Fibroblast of skin of left biceps (primary cell): ENCODE measurements at places on chromosomes 4 and X.

DNA sequence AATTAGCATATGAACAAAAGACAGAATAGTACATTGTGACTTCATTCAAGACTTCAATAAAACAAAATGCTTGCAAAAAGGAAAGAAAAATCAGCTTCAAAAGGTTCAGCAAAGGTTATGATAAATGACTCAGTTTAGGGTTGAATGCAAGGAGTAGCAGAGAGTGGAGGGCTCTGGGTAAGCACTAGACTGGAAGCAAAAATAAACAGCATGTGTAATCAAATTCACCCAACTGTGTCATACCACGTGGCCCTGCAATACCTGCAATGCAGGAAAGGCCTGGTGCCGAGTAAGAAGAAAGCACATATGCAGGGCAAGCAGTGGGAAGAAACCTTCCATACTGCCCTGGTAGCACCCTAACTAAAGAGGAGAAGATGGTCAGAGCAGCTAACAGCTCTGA, 88.7 kb downstream of the ATP11C start:
- no peak for DNase-seq

DNA sequence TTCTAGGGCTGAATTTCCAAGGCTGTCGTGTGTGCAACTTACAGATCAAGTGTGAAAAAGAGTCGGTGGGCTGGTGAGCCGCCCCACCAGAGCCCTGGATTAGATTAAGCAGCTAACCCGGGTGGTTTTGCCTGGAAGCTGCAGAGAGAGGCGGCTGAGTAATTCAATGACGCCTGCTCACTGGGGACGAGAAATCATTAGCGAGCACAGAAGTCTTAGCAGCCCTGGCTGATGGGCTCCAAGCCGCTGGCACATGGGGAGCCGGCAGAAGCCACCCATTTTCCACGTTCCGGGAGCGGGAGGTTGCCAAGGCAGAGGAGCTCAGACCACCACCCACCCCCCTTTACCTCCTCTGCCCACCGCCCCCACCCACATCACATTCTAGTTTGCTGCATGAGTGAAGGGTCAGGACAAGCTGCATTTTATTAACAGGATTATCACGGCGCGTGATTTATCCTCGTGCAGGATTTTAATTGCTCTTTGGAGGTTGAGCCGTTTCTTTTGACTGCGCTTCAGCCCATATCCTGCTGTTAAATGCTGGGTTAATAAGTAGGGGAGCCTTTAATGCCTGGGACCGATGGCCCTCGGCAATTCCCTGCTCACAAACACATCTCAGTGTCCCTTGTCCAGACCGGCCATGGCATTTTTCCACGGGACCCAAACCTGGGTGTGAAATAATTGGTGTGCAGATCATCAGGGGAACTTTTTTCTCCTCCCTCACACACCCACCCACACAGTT, 19.1 kb downstream of the BCOR start:
- DNase-seq: no peak

GRCh38 chrX:23385242-23385641, 50.6 kb downstream of the PTCHD1 start:
- no peak for DNase-seq

DNA sequence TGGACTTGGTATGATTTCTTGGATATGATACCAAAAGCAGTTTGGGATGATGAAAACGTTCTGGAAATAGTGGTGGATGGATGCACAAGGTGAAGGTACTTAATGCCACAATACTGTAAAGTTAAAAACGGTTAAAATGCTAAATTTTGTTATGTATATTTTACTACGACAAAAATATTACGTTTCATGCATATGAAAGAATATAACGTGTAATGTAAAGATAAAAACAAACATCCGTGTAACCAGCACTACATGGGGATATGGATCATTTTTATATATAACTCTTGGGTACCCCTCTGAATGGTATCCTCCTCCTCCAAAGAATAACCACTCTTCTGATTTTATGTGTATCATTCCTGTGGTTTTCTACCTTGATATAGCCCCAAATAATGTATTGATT, 862 bp upstream of the CENPU start:
- no peak for DNase-seq

GRCh38 chr4:121213940-121214339, 49.8 kb upstream of the TNIP3 start:
- DNase-seq: no peak

- DNase-seq: no peak
Observed at GRCh38 chrX:88425739-88426138, 321.3 kb upstream of the CPXCR1 start.

- no peak for DNase-seq
Observed at GRCh38 chr4:85495621-85496020, 20.7 kb downstream of the ARHGAP24 start.

- no peak for DNase-seq
Observed at GRCh38 chrX:28920153-28920943, 333.1 kb downstream of the IL1RAPL1 start.

DNA sequence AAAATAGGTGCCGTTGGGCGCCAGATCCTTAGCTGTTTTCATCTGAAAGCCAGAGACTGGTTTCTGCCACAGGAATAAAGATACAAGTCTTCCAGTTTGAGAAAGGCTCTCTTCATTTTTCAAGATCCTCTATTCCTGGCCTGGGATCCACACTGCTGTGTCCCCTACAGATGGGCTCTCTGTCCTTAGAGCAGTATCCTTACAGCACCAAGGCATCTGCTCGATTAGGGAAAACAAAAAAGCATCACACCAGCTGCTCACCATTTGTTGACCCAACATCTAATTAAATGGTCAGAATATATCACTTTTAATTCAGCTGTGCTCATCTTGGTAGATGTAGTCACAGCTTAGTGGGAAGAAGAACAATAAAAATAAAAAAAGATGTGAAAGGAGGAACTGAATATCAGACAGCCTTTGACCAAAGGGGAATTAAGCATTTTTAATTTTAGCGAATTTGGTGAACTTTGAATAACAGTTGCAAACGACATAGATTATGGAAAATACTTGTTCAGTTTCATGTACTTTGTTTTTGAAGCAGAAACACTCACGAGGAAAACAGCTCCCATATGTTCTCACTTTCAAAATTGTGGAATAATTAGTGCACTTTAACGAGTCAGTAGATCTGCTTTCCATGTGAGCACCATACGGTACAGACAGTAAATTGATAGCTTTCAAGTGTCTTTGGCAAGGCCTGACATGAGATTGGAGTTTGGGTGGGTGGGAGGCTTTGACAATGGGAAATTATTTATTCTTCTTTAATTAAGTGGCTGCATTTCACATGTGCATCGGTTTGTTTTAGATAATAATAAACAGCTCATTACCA, 148.4 kb upstream of the CLNK start:
- no peak for DNase-seq

- no peak for DNase-seq
Observed at GRCh38 chr4:7763788-7764187, 175.9 kb downstream of the AFAP1 start.
